ENCODE measurements at places on chromosomes 7 and 10. TPM values are rescaled to one million over a fixed set of nuclear protein-coding genes. Genes with fewer than 3 reads are reported as not detected.

The IL15RA gene
- total RNA-seq = 31.1 TPM

The C10orf105 gene
- 0.26 TPM for total RNA-seq

The SRGN gene
- 366 TPM for total RNA-seq

The TWIST1 gene
- 0.55 TPM for total RNA-seq

The PLCE1 gene
- total RNA-seq = not detected

The ASB10 gene
- total RNA-seq = not detected

The HTRA1 gene
- not detected for total RNA-seq

The ZP3 gene
- total RNA-seq = 0.94 TPM

The GRB10 gene
- total RNA-seq = 3.9 TPM

The LIPJ gene
- total RNA-seq = not detected

The CCDC3 gene
- total RNA-seq = 0.12 TPM

The LLCFC1 gene
- not detected for total RNA-seq

The OR13A1 gene
- total RNA-seq = not detected

The CLDN3 gene
- total RNA-seq = not detected

The CALHM1 gene
- total RNA-seq = 1.1 TPM

The RNF32 gene
- 2.0 TPM for total RNA-seq

The RPEL1 gene
- not detected for total RNA-seq

The CLIP2 gene
- total RNA-seq = 4.6 TPM

The VAX1 gene
- not detected for total RNA-seq

The PRRT4 gene
- total RNA-seq = 0.18 TPM

The LIPN gene
- not detected for total RNA-seq

The SLC26A5 gene
- total RNA-seq = not detected

The OR2A7 gene
- 0.54 TPM for total RNA-seq

The SPACDR gene
- total RNA-seq = 3.8 TPM

The C10orf53 gene
- not detected for total RNA-seq

The FAM25A gene
- not detected for total RNA-seq

The PCDH15 gene
- not detected for total RNA-seq

The SPDYE2 gene
- total RNA-seq = 0.29 TPM

The CABCOCO1 gene
- total RNA-seq = not detected

The SFTPA1 gene
- total RNA-seq = not detected

The ANKRD22 gene
- 0.37 TPM for total RNA-seq

The SLC16A9 gene
- 0.16 TPM for total RNA-seq

The PNLIP gene
- not detected for total RNA-seq

All from activated CD8-positive, alpha-beta memory T cell treated with anti-CD3 and anti-CD28 coated beads, Interleukin-2, amount 10 ng/mL, durations not matched to agents 7 days and 5 days (primary cell).